Lower lobe of right lung (tissue), 2 donors: ENCODE measurements at places on chromosomes 7 and 10. TPM values are rescaled to one million over a fixed set of nuclear protein-coding genes. Genes with fewer than 3 reads are reported as not detected.
A peak's percentile ranks its signal among the peaks of the same experiment; 100 is the strongest.

The PRLHR gene
- total RNA-seq: not detected

The NUP42 gene
- total RNA-seq: 32.7 TPM

The TMEM229A gene
- not detected for total RNA-seq

The PSD gene
- total RNA-seq: 5.3 TPM

The CLEC5A gene
- 7.5 TPM for total RNA-seq

The TIMM23 gene
- 34.2 TPM for total RNA-seq

The MSMB gene
- total RNA-seq: 5.3 TPM

The AKR1C8 gene
- 0.83 TPM for total RNA-seq

The CDCA7L gene
- 33.9 TPM for total RNA-seq

GRCh38 chr10:34380856-34381255 is 434.2 kb downstream of the PARD3 start:
- DNase-seq: no peak
- H3K4me3 ChIP-seq: no peak overlapping the region
- H3K27ac ChIP-seq: no peak overlapping the region
- H3K4me1 ChIP-seq: no peaks in the 10 kb centered on the region
- H3K27me3 ChIP-seq: no peaks in the 10 kb centered on the region

GRCh38 chr10:51266496-51266895 is 192.2 kb downstream of the PRKG1 start:
- peaks cover 6% of the 10 kb centered on the region for H3K4me1 ChIP-seq
- H3K27me3 ChIP-seq: no peaks in the 10 kb centered on the region
- H3K36me3 ChIP-seq: no peaks in the 10 kb centered on the region
- H3K27ac ChIP-seq: no peak overlapping the region
- no peak for DNase-seq
- no peak overlapping the region for H3K4me3 ChIP-seq

- peak overlapping the region; percentile 67 for H3K27ac ChIP-seq
- peaks cover 6% of the 10 kb centered on the region for H3K4me1 ChIP-seq
- H3K36me3 ChIP-seq: no peaks in the 10 kb centered on the region
- DNase-seq: no peak
Measured at GRCh38 chr7:55887821-55888247, 578 bp downstream of the ZNF713 start.

DNA sequence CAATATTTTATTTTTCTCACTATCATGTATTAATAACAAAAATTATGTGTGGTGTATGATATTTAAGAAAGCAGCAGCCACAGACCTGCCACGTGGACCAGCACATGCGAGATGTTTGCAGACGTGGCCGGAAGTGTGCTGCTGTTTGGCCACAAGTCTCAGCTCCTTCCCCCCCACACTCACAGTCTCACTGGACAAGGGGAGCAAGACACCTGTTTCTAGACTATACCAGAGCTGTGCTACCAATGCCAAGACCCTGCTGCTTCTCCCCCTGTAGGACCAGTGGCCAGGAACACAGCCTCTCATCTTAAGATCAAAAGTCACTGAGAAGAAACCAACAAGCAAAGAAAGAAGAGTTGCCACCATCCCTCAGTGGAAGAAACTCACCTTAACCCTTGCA is 258.9 kb upstream of the PPP2R2D start:
- H3K4me3 ChIP-seq: no peak overlapping the region
- no peak overlapping the region for H3K27ac ChIP-seq
- H3K4me1 ChIP-seq: peaks cover 6% of the 10 kb centered on the region
- H3K27me3 ChIP-seq: no peaks in the 10 kb centered on the region
- no peak for DNase-seq

GRCh38 chr7:50262446-50262845 is 42.1 kb upstream of the IKZF1 start:
- no peak overlapping the region for H3K27ac ChIP-seq
- H3K4me3 ChIP-seq: no peak overlapping the region
- peaks cover 13% of the 10 kb centered on the region for H3K4me1 ChIP-seq
- no peaks in the 10 kb centered on the region for H3K36me3 ChIP-seq
- no peaks in the 10 kb centered on the region for H3K27me3 ChIP-seq

GRCh38 chr7:103989785-103990767 is 618 bp upstream of the RELN start:
- no peak for DNase-seq
- peaks cover 15% of the 10 kb centered on the region for H3K4me1 ChIP-seq
- no peak overlapping the region for H3K27ac ChIP-seq

DNA sequence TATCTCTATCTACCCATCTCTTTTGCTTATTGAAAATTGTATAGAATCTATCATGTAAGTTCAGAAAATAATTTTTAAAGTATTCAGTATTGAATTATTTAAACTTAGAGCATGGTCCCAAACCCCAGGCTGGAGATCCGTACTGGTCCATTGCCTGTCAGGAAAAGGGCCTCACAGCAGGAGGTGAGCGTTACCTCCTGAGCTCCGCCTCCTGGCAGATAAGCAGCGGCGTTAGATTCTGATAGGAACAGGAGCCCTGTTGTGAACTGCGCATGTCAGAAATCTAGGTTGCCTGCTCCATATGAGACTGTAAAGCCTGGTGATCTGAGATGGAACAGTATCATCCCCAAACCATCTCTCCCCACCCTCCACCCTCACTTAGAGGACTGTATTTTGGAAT is 266.0 kb upstream of the CNTNAP2 start:
- no peaks in the 10 kb centered on the region for H3K4me1 ChIP-seq
- no peak overlapping the region for H3K27ac ChIP-seq
- H3K4me3 ChIP-seq: no peak overlapping the region

DNA sequence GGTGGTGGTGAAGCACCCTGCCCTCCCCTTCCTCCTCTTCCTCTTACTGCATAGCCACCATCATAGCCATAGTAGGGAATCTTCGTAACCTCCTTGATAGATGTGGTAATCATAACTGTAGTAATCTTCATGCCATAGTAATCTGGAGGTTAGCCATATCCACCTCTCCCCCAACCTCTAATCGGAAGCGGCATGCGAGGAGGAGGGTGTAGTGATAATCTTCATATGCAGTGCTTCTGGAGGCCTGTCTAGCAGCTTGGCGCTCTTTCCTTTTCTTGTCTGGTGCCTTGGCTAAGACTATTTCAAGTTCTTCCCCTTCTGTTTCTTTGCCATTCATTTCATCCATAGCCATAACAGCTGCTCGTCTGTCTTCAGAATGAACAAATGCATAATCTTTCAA is 90.9 kb downstream of the MLLT10 start:
- no peaks in the 10 kb centered on the region for H3K27me3 ChIP-seq
- no peak for DNase-seq
- H3K27ac ChIP-seq: no peak overlapping the region
- no peaks in the 10 kb centered on the region for H3K4me1 ChIP-seq
- peaks cover 6% of the 10 kb centered on the region for H3K36me3 ChIP-seq

GRCh38 chr10:121787169-121787568 is 140.7 kb downstream of the ATE1 start:
- H3K4me3 ChIP-seq: no peak overlapping the region
- no peak for DNase-seq
- peaks cover 19% of the 10 kb centered on the region for H3K36me3 ChIP-seq

GRCh38 chr10:88033385-88033784 is 170.0 kb downstream of the PTEN start:
- H3K27me3 ChIP-seq: no peaks in the 10 kb centered on the region
- H3K4me1 ChIP-seq: peaks cover 3% of the 10 kb centered on the region
- no peak overlapping the region for H3K4me3 ChIP-seq
- DNase-seq: no peak
- no peaks in the 10 kb centered on the region for H3K36me3 ChIP-seq
- H3K27ac ChIP-seq: no peak overlapping the region

- H3K36me3 ChIP-seq: no peaks in the 10 kb centered on the region
- peak overlapping the region; percentile 72 for H3K4me3 ChIP-seq
- H3K27ac ChIP-seq: peak overlapping the region; percentile 81
- no peaks in the 10 kb centered on the region for H3K27me3 ChIP-seq
- peaks cover 6% of the 10 kb centered on the region for H3K4me1 ChIP-seq
Measured at GRCh38 chr7:64307254-64308015, 6.3 kb upstream of the ZNF736 start.

DNA sequence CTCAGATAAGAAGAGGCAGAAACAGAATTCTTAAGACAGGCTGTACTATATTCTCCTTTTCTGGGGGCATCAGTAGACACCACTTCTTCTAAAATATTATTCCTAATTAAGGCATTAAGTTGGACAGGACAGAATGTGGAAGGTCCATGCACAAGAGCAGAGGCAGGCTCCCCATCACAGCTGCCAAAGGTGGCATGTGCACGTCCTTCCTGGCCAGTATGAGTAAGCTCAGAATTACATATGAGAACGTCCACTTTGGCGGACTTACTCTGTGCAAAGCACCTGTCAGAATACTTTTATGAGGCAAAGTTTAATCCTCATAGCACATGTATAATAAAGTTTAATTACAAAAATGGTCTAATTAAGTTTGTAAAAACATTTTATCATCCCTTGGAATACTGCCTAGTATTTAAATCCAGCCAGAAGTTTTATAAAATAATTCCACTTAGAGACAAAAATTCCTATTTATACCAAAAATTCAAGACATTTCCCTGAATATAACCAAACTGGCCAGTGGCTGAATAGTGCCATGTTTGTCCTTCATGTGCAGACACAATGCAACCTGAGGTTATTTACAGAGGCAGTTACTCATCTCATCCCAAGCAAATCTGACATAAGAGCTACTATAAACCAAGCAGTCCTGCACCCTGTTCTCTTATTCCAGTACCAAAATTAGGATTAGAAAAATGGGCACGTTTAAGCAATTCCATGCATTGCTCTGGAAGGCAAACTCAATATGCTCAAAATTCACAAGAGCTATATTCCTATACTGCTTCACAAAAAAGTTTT is 65.5 kb downstream of the CACUL1 start:
- DNase-seq: no peak
- H3K36me3 ChIP-seq: peaks cover 62% of the 10 kb centered on the region
- no peaks in the 10 kb centered on the region for H3K4me1 ChIP-seq
- H3K27me3 ChIP-seq: no peaks in the 10 kb centered on the region
- H3K4me3 ChIP-seq: no peak overlapping the region
- H3K27ac ChIP-seq: no peak overlapping the region

DNA sequence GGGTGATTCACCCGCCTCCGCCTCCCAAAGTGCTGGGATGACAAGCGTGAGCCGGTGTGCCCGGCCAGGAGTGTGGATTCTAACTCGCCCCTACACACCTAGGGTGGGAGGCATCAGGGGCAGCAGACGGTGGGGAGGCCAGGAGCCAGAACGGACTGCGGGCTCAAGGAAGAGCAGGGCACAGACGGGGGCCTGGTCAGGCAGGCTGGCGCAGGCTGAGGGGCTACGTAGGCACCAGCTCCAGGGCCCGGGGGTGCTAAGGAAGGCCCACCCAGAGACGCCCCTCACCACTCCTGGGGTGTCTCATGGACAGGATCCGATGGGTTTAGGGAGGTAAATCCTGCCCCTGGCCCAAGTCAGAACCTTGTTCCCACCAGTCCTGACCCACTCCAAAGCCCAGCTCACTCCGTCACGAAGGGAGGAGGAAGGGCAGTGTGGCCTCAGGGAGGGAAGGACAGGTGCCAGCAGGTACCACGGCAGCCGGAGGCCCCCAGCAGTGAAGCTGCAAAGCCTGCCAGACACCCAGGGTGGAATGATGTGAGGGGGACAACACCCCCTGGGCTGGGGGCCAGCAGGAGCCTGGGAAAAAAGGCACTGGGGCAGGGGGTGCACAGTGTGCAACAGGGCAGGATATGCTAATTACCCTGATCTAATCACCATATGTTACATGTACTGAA is 251.4 kb downstream of the MAD1L1 start:
- H3K4me3 ChIP-seq: no peak overlapping the region
- peaks cover 12% of the 10 kb centered on the region for H3K36me3 ChIP-seq
- no peaks in the 10 kb centered on the region for H3K4me1 ChIP-seq
- no peak overlapping the region for H3K27ac ChIP-seq

- peaks cover 75% of the 10 kb centered on the region for H3K4me1 ChIP-seq
- peak overlapping the region; percentile 68 for H3K27ac ChIP-seq
- no peak for DNase-seq
- H3K4me3 ChIP-seq: peak overlapping the region; percentile 66
- no peaks in the 10 kb centered on the region for H3K36me3 ChIP-seq
- peaks cover 31% of the 10 kb centered on the region for H3K27me3 ChIP-seq
Measured at GRCh38 chr7:5594616-5595544, 171.2 kb upstream of the TNRC18 start.

DNA sequence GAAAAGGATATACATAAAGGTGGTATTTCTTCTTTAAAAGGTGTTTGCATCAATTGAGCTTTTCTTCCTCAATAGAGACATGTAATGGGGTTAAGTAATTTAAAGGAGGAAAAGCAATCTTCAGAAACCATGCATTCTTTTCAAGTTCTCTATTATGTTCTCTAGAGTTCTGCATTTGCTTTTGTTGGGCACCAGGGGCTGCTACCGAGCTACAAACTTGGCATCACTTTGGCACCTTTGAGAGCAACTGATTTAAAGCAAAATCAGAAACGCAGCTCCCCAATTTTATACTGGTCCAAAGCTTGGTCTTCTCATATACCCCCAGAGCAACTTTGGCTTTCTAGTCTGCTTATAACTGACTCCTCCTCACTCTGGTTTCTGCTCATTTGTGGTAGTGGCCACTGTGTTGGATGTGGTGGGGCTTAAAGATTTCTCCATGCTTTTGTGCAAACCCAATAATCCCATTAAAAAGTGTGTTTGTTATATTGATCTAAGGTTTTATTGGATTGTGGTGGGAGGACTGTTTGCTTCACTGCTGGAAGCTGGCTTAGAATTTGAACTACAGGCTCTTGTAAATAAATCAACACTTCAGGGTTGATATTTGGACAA is 712.1 kb downstream of the PHTF2 start:
- H3K36me3 ChIP-seq: no peaks in the 10 kb centered on the region
- no peak for DNase-seq
- H3K4me1 ChIP-seq: no peaks in the 10 kb centered on the region
- no peak overlapping the region for H3K27ac ChIP-seq
- no peaks in the 10 kb centered on the region for H3K27me3 ChIP-seq
- no peak overlapping the region for H3K4me3 ChIP-seq
